ENCODE measurements at places on chromosomes 2 and 18.

DNA sequence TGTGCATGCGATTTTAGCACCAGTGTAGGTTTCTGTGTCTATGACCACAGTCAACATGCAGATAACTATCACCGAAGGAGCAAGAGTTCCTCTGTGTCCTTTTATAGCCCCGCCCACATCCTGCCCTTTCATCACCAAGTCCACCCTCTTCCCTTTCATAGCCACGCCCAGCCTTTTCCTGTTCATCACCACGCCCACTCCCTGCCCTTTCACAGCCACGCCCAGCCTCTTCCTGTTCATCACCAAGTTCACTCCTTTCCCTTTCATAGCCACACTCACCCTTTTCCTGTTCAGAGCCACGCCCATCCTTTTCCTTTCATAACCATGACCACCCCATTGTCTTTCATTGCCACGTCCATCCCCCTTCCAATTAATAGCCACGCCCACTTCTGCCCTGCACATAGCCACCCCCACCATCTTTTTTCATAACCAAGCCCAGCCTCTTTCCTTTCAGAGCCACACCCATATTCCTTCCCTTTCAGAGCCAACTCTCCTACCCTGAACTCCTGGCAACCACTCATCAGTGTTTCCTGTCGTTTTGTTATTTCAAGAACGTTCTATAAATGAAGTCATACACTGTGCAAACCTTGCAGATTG lies 273.9 kb downstream of the MYT1L start:
- DNase-seq = no peak

GRCh38 chr2:241584436-241584835 lies 25.9 kb downstream of the BOK start:
- DNase-seq = no peak

GRCh38 chr18:77197073-77197472 lies 52.6 kb upstream of the GALR1 start:
- DNase-seq = peak; percentile 73

DNA sequence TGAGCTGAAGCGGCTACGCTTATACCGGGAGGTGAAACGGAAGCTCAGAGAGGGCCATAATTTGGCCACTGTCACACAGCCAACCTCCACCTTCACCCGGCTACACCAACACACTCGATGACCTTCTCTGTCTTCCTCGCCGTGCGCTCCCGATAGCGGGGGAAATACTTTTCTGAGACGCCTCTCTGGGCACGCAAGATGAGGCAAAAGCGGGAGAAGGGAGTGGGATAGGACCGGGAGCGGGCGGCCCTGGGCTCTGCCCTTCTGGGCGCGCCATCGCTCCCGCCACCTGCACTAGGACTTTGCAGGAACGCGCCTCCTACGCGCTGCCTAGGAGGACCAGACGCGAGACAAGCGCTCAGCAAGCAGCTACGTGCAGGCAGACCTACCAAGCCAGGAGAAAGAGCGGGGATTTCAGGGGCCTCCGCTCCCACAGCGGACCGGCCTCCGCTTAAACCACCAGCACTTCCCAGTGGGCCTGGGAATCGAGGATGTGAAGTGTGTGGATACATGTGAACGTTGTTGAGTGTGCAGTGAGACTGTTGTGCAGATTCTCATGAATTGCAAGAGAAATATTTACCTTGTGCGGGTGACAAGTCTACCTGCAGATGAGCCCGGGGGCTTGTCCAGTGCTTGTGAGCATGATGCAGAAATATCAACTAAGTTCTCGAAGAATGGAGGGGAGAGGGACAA lies 11.4 kb downstream of the SIX3 start:
- DNase-seq = peak; percentile 78

DNA sequence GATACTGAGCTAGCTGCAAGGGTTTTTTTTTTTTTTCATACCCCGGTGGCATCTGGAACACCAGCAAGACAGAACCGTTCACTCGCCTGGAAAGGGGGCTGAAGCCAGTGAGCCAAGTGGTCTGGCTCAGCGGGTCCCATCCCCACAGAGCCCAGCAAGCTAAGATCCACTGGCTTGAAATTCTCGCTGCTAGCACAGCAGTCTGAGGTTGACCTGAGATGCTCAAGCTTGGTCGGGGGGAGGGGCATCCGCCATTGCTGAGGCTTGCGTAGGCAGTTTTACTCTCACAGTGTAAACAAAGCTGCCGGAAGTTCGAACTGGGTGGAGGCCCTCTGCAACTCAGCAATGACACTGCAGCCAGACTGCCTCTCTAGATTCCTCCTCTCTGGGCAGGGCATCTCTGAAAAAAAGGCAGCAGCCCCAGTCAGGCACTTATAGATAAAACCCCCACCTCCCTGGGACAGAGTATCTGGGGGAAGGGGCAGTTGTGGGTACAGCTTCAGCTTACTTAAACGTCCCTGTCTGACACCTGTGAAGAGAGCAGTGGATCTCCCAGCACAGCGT lies 5.1 kb upstream of the MIB1 start:
- DNase-seq = peak; percentile 49

DNA sequence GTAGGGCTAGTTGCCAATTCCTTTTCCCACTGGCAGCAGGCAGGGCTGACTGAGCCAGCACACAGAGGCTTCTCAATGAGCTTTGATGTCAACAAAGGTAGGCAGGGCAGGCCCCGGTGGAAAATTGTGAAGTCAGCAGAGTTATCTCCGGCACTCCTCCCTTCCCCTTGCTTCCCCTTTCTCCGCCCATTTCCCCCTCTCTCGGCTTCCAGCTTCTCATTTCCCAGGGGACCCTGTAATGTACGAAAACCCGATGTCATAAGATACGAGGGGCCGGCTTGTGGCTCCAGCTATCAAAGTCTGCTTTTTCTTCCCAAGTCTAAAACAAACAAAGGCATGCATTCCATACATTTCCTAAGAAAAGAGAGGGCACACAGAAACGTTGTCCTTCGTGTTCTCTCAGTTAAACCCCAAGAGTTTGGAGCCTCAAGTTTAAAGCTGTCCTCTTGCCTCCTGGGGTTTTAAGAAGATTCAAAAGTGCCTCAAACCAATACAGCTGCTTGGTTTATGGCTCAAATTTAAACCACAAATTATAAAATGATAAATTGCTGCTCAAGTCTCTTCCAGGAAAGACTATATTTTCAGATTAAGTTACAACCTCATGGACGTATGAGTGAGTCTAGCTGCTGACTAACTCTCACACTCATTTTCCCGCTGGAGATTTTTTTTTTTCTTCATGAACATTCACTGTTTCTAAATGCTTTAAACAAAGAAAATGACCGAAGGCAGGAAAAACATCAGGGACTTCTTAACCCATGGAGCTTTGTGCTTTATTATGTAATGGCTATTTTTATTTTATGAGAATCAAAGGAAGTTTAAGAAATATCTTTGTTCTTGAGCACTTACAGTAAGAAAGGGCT lies 27.2 kb upstream of the EML4 start:
- DNase-seq = peak; percentile 34

- no peak for DNase-seq
Measured at GRCh38 chr2:171789956-171790355, 102.7 kb downstream of the DYNC1I2 start.

Data from H7 (cell line).